RWPE2 (cell line): ENCODE measurements at places on chromosomes 11 and 22.

DNA sequence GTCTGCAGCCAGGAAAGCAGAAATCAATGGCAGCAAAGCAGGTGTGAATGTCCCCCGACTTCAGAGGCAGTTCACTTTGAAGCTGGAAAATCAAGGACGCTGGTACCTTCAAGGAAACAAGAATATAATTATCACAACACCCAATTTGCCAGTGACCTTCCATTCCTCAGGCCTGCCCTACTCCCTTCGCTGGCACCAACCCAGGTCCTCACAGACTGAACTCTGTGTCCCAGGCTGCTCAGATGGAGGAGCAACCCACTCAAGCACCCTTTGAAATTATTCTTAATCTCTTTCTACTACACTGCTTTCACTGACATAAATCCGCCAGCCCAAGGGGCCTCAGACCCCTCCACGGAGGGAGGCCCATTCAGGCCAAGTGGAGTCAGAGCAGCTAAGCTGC, 64.7 kb upstream of the WT1 start:
- no peak for DNase-seq

- no peak for DNase-seq
Observed at GRCh38 chr11:5289696-5290095, 12.1 kb downstream of the OR51B4 start.

GRCh38 chr11:17751558-17751957, 17.0 kb downstream of the KCNC1 start:
- DNase-seq = no peak

GRCh38 chr11:73311394-73311869, 3.4 kb downstream of the ARHGEF17 start:
- DNase-seq = no peak

GRCh38 chr11:45665206-45665932, at the start of gene CHST1:
CHST1 (minus strand) TSS chr11:45665622; CDS start chr11:45650923, 14,699 bp downstream.
- no peak for DNase-seq
